Putamen (tissue), 1 donor: ENCODE measurements at places on chromosomes 1 and 21.
A peak's percentile ranks its signal among the peaks of the same experiment; 100 is the strongest.

- no peak for DNase-seq
Measured at GRCh38 chr1:205109711-205110110, 12.1 kb downstream of the RBBP5 start.

GRCh38 chr1:54223441-54224202 is 23.7 kb downstream of the MRPL37 start:
- no peak for DNase-seq

- no peak for DNase-seq
Measured at GRCh38 chr1:112544751-112545150, 36.0 kb downstream of the WNT2B start.

- DNase-seq, result no peak
Measured at GRCh38 chr1:222009105-222009730, 267.3 kb upstream of the DUSP10 start.

GRCh38 chr1:21652101-21652936 is 16.8 kb downstream of the RAP1GAP start:
- no peak for DNase-seq

GRCh38 chr1:231684356-231685244 is 58.0 kb downstream of the DISC1 start:
- no peak for DNase-seq

GRCh38 chr21:42291003-42291750 is 24.0 kb downstream of the TFF3 start:
- no peak for DNase-seq

- no peak for DNase-seq
Measured at GRCh38 chr1:2855206-2856065, 53.9 kb upstream of the TTC34 start.

DNA sequence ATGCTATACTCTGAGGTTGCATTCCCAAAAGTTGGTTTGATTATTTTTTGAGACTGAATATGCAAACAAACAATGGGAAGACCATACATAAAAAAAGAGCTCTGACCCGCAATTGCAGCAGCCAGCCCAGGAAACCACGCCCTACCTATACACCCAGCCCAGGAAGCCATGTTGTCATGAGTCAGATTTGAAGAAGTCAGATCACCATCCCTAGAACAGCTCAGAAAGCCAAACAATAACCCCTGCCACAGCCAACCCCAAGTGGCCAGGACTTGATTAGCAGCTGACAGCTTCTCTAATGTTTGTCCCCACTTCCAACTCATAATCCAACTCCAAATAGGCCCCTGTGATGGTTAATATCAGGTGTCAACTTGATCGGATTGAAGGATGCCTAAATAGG is 621.9 kb downstream of the NPHP4 start:
- no peak for DNase-seq

GRCh38 chr1:41416081-41416480 is 54.8 kb downstream of the FOXO6 start:
- no peak for DNase-seq

GRCh38 chr1:65355031-65355712 is 45.8 kb downstream of the DNAJC6 start:
- DNase-seq, result no peak

- no peak for DNase-seq
Measured at GRCh38 chr1:245972476-245972875, 534.6 kb downstream of the SMYD3 start.

GRCh38 chr1:54558434-54559030 is 10.5 kb downstream of the ACOT11 start:
- no peak for DNase-seq

DNA sequence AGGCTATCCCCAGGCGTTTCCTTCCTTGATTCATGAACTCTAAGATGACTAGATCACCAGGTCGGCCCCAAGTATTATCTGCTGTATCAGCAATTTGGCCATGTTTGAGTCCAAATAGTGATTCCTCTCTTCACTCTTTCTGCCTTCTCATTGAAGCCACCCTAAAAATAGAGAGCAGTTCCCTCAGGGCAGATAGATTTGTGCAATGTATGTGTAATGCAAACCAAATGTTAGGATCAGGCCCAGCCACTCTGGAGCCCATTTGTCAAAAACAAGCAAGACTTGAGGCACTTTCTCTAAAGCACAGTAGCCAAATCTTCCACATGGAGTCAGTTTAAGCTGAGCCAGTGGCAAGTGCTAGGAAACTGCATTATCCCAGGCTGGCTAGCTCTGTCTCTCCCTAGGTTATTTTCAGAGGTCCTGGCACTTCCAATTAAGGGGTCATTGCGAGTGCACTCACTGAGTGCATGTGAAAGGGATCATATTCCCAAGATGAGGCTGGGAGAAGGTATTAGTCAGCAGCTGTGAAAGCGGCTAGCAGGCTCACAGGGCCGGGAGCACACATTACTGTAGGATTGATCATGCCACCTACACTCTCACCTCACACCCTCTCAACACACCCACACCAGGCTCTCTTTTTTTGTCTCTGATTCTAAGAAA is 97.9 kb upstream of the RAB3GAP2 start:
- no peak for DNase-seq

DNA sequence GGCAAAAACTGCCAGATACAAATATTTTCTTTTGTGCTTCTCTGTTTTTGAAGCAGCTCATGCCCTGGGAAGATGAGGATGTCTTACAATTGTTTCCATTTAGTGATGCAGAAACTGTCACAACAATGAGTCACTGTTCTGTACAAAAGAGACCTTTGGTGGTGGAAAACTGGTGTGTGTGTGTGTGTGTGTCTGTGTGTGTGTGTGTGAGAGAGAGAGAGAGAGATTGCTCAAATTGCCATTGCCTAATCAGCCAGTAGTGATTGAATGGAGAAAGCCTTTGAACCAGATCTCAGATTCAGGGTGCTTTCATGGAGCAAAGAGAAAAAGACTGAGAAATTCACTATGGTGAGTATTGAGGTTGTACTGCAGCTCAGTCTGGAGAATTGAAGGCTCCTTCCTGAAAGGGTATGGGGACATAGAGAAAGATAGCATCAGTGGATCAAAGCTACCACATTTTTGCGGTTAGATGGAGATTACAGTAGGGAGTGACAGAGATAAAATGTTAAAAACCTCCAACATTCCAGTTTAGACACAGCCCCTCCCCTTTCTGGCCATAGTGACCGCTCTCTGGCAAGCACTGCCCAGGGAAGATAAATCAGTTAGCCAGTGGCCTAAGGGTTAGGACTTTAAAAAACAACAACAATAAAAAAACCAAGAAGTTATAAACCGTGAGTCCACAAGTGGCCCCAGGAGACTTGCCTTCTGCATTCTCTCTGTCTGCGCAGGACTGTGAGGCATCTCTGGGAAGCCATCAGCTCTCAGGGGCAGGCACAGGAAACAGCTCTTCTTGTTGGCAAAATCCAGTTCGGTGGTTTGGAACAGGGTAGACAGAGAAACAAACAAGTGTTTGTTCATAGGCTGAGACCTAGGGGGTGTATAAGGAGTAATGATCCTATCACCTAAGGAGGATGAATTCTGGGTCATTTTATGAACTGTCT is 406.5 kb downstream of the DUSP10 start:
- peak; percentile 88 for DNase-seq

DNA sequence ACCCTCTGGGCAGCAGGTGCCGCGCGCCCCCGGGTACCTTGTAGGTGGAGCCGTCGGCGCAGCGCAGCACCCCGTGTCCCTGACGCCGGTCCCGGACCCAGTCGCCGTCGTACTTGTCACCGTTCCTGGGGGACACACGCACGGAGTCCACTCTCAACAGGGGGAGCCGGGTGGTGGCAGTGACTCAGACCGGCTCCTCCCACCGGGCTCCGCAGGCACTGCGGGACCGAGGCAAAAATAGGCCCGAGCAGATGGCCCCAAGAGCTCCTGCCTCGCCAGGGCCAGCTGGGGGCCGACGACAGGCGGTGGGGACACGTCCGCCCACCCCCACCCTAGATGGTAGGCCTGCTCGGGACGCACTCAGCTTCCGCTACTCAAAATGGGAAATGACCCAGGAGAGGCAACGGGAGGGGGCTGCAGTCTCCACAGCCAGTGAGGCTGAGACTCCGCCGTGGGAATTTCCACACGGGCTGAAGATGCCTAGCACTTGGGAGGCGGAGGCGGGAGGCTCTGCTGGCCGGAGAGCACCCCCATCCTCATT is 6.3 kb downstream of the MORN1 start:
- DNase-seq, result no peak

DNA sequence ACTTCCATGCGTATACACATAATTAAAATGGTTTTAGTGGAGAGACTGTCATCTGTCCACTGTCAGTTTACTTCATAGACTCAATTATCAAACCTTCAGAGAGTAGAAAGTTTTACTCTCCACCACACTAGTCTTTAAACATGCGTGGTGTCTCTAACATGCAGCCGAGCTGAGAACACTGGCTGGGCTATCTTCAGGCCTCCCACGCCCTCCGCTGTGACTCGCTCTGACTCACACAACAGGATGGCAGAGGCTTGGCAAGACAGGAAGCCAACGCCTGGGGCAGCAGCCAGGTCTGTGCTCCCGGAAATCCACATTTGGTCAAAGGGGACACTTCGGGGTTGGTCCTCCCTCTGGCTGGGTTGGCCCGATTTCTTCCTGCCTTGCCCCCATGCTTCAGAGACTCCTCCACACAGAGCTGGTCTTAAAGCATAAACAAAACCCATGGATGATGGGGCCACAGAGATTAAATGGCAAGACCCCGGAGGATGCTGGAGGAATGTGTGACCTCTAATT is 22.7 kb upstream of the IFNGR2 start:
- no peak for DNase-seq

DNA sequence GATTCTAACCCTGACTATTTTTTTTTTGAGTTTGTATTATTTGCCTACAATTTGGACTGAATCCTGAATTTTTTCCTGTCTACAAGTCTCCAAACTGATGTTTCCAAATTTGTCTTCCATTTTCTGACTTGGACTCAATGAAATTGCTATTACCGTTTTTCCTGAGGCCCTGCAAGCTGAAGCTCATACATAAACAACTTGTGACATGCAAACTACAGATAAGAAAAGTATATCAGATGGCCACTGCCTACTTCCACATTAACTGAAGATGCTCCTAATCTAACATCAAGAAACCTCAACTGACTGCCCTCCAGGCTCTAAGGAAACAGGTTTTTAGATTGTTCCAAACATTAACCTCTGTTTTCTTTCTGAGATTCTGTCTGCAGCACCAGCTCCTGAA is 51.1 kb upstream of the KLHDC7A start:
- DNase-seq, result no peak

DNA sequence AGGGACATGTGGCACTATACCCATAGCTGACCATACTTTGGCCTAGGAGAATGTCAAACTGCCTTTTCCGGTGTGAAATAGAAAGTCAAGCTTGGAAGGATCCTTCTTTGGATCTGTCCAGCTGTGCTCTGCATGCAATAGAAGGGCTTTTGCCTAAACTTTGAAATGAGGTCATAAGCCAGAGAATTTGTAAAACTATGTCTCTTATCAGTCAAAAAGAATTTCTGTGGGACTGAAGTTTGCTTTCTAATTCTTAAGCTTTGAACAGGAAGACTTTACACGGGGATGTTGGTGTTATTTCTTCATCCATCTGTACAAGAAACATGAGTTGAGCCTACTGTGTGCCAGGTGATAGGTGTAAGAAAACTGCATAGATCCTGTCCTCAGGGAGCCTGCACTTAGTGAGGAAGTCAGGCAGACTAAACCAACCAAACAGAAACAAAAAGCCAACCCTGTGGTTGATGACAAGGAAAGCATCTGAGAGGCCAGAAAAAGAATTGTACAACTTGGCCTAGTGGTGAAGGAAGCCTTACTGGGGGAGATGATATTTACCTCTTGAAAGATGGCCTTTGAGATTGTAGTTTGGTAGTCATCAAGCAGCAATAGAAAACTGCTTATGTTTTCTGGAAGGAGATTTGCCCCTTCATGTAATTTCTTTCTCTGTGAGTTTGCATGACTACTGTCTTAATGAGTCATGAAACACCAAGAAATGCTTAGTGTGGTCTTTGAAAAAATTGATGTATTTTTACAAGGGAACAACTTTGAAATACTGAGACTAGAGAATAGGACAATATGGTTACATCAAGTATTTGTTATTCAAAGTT is 24.8 kb downstream of the TGFB2 start:
- DNase-seq, result no peak

DNA sequence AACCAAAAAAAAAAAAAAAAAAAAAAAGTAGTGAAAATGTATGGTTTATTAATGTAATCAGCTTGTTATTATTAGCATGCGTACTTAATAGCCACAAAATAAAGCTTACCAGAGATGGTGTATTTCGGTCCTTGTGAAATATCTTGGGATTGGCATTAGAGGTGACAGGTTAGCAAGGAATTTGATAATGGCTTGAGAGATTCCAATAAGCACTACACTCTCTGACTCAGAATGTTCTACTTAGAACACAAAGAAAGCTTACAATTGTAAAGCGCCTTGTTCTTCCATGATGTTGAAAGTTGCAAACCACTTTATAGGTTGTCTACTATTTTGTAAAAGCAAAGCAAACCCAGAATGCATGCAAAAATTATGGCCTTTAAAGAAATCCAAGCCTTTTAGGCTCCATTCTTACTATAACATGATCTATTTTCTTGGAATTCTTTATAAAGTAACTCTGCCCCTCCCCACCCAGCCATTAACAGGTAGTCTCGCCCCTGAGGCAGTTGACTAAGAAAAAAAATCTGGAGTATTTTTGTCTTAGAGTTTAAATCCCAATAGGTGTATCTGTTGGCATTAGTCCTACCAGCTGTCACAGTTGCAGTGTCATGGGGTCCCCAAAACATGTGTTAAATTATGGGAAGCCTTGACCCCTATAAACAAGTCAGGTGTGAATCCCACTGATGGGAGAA is 129.2 kb downstream of the DHRS3 start:
- no peak for DNase-seq

- DNase-seq, result no peak
Measured at GRCh38 chr1:30728832-30729638, 5.7 kb upstream of the MATN1 start.

GRCh38 chr1:110123224-110123623 is 11.0 kb downstream of the UBL4B start:
- DNase-seq, result no peak

GRCh38 chr1:240985081-240985480 is 371.9 kb downstream of the RGS7 start:
- no peak for DNase-seq

DNA sequence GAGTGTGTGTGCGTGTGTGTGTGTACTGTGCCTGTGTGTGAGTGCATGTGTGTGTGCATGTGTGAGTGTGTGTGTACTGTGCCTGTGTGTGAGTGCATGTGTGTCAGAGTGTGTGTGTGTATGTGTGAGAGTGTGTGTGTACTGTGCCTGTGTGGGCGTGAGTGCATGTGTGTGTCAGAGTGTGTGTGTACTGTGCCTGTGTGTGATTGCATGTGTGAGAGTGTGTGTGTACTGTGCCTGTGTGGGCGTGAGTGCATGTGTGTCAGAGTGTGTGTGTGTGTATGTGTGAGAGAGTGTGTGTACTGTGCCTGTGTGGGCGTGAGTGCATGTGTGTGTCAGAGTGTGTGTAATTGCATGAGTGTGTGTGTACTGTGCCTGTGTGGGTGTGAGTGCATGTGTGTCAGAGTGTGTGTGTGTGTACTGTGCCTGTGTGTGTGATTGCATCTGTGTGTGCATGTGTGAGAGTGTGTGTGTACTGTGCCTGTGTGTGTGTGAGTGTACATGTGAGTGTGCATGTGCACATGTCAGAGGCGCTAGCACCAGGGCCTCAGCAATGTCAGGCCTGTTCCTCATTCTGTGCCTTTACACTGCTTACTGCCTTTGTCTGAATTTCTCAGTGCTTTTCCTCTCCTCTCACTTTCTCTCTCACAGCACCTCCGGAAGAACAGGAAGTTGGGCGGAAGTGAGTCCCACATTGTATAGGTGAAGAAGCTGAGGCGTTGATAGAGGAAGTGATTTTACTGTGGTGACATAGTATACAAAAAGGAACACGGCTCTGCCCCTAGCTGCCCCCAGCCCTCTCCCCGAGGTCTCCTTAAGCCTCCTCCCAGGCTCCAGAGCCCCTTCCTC is 4.9 kb downstream of the SLC5A9 start:
- DNase-seq, result no peak

GRCh38 chr1:45499415-45499769 is 481 bp downstream of the CCDC163 start:
- no peak for DNase-seq
